CD4-positive, alpha-beta memory T cell (primary cell): ENCODE measurements at places on chromosomes 5 and 9. TPM values are rescaled to one million over a fixed set of nuclear protein-coding genes. Genes with fewer than 3 reads are reported as not detected.

APBA1 gene
- total RNA-seq: 0.90 TPM

SH3RF2 gene
- total RNA-seq: not detected

DNA sequence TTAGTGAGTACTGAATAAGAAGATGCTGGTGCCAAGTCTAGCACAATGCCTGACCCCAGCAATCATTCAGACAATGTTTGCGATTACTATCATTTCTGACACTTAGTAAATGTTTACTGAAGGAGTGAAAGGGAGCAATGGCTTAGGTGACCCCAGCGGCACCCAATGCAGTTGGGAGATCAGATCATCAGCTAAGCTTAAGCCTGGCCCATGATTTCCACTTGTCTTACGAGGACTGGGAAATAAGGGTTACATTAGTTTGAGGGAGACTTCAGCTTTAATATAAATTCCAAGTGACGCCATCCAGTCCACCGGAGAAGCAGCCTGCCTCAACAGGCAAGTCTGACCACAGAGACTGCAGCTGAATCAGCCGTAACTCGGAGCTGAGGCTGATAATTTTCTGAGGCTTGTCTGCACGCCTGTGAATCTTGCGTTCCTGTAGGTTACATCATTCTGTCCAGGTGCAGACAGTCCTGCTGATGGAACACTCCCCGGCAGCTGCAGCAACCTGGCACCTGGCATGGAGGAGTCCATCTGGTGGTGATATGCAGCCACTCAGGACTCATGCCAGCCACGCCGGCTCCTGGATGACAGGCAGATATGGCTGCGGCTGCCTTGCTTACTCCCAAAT lies 34.9 kb upstream of the FGF1 start:
- DNase-seq: no peak

- no peak for DNase-seq
Measured at GRCh38 chr5:16733331-16734006, 116.7 kb upstream of the RETREG1 start.

GRCh38 chr5:159817262-159818029 lies 98.8 kb upstream of the ADRA1B start:
- DNase-seq: no peak

GRCh38 chr5:10030219-10030831 lies 219.4 kb downstream of the ATPSCKMT start:
- no peak for DNase-seq

DNA sequence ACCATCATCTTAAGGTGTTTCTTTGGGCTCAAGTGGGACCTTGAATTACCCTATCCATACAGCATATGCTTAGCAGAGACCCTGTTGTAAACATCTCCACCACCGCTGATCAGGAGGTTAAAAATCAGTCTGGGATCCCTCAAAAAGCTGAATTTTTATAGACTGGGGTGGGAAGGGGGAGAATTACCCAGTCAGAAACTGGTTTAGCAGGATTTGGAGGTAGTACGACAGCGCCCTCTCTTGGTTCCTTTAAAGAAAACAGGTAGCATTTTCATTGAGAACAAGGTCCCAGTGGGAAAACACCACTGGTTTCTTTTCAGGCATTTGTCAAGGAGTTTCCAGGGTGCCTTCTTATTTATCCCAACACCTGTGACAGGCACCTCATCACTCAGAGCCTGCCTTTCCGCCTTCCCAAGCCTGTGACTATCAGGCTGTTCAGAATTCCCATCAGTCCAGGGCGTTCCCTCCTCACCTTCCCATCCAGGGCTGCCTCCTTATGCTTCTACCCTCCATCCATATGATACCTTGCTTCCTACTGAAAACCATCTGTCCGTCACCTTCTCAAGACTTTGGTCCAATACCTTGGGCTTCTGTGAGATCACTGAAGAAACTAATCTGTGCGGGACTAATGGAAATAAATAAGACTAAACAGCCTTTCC lies 203.8 kb upstream of the RAI14 start:
- no peak for DNase-seq
